ENCODE measurements at places on chromosomes 6 and 20.

DNA sequence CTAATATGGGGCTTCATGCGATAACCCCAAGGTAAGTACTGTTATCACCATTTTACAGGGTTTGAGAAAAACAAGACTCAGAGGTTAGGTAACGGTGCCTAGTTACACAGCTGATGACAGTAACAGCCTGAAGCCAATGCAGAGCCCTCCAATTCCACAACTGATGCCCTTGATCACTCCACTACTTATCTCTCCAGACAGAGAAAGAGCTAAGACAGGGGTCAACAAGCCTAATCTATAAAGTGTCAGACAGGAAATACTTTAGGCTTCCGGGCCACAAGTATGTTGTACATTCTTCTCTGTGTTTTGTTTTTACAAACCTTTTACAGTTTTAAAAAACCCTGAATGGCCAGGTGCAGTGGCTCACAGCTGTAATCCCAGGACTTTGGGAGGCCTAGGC lies 50.9 kb downstream of the MAP7 start:
- no peak for DNase-seq

- no peak for DNase-seq
Measured at GRCh38 chr6:136011475-136011874, 160.0 kb downstream of the PDE7B start.

- DNase-seq: no peak
Measured at GRCh38 chr6:52642368-52642767, 28.5 kb upstream of the TMEM14A start.

DNA sequence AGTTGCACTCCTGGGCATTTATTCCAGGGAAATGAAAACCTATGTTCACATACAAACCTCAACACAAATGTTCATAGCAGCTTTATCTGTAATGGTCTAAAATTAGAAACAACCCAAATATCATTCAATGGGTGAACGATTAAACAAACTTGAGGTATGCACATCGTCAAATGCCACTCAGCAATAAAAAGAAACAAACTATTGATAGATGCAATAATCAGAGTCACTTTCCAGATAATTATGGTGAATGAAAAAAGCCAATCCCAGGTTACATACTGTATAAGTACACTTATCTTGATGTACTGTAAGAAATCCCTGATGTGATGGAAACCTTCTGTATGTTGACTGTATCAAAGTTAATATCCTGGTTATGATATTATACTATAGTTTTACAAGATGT lies 38.8 kb downstream of the RNF24 start:
- DNase-seq: no peak

DNA sequence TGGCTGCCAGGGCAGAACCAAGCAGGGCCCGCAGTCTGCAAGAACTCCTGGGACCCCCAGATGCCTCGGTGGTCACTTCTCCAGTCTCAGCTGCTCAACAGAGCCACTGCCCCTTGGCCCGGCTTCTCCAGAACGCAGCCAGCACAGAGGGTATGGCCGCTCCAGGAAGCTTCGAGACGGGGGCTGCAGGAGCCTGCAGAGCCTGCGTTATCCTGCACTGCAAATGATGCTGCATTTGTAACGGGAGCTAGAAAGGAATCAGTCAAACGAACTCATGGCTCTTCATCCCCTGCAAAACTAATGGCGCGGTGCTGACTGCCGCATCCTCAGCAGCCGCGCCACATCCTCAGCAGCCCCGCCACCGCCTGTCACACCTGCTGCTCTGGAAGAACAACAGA lies 254.9 kb downstream of the TAF4 start:
- DNase-seq: no peak
